ENCODE measurements at places on chromosomes 1 and 21.

DNA sequence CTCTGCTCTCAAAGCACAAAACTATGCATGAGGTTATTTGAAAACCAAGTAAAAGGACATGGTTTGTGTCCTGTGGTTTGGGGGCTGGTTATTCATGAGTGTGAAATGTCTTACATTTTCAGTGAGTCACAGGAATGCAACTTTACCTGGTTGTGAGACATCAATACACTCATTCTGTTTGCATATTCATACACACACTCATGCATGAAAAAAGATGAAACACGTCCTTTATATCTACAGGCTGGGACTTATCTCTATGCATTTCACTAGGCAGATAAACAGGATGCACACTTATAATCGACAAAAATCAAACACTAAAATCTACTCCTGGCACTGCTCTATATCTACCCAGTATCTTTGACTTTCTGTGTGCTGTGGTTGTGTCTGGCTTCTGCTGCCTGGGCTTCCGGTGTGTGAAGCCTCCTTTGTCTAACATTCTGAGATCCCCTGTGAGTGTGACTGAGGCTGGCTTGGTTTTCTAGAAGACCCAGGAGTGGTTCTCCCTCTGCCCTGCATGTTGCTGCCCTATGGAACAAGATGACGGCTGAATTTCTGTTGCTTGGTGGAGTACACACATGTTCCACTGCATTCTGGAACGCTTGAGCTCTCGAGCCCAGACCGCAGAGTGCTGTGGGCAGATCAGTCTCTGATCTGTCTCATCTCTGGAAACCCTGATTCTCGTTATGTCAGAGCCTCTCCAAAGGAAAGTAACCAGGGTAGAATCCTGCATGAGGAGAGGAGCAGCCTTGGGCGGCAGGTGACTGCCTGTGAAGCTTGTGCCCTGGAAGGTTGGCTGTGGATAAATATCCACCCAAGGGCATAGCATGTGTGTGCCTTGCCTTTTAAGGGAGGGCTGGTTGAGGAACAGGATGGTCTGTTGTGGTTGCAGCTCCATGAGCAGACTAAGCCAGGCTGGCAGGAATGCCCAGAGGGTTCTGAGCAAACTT lies 19.7 kb upstream of the FASLG start:
- DNase-seq: no peak

- DNase-seq: no peak
Measured at GRCh38 chr1:24191860-24192259, 4.8 kb upstream of the IFNLR1 start.

GRCh38 chr1:34115233-34115632 lies 49.8 kb downstream of the CSMD2 start:
- DNase-seq: no peak

GRCh38 chr1:172162236-172162635 lies 258.2 kb upstream of the C1orf105 start:
- DNase-seq: no peak

DNA sequence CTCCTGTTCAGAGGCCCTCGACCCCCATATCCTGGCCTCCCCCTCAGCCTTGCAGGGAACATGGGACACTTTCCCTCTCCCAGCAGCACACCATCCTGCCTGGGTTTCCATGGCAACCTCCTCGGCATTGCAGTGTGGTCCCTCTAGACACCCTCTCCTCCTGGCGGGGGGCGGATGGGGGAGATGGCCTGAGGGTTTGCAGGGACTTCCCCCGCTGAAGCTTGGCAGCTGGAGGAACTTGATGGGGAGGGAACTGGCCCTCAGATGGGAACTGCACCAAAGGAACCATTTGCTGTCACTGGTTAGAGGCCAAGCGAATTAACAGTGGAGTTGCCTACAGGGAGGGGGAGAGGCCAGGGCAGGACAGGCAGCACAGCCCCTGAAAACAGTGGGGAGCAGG lies 28.7 kb downstream of the RIMS3 start:
- no peak for DNase-seq

- DNase-seq: no peak
Measured at GRCh38 chr1:101975371-101975770, 21.4 kb downstream of the OLFM3 start.

GRCh38 chr21:41325138-41325912 lies 8.7 kb downstream of the FAM3B start:
- DNase-seq: no peak

DNA sequence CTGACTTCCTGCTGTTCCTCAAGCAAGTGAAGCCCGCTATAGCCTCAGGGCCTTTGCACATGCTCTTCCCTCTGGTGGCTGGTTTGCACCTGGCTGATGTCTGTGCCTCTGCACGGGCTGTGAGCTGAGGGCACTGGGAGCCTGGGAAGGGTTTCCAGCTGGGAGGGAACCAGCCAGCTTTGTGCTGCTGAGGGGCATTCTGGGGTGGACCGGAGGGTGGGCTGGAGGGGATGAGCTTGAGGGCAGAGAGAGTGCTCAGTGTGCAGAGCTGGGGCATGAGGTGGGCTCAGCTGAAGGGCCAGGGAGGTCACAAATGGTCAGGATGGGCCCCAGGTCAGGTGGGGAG lies 305.7 kb downstream of the MATN1 start:
- DNase-seq: no peak

DNA sequence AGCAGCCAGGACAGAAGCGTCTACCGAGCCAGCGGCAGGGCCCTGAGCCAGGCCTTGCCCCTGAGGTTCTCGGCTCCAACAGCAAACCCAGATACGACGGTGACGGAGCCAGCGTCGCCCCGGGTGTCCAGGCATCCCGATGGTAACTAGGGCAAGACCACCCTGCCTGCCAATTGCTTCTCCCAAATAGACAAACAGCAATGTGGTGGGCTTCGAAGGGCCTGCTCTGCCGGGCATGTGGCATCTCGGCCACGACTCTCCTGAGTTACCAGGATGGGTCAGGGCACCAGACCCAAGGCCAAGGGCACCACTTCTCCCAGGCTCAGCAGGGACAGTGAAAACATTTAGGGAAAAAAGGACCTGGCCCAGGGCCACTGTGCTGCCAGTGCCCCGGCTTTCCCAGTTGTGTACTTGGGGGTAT lies 3.2 kb upstream of the ACTRT2 start:
- DNase-seq: no peak

- no peak for DNase-seq
Measured at GRCh38 chr1:2591581-2592261, 5.1 kb downstream of the PRXL2B start.

- DNase-seq: no peak
Measured at GRCh38 chr1:103517380-103518047, 8.0 kb upstream of the RNPC3 start.

DNA sequence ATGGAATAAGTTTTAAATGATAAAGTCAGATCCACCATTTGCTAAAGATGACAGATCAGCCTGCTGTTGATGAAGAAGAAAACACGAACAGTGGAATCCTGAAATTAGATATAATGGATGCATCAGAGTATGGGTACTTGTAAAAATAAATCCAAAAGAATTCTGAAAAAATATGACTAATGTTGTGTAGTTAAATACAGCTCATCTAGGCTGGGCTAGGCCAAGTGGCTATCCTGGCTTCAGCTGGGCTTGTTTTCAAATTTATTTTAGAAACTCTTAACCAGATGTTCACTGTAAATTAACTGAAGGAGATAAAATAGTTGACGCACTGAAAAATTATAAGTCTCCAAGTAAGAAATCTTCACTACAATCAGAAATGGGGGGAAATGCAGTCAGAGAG lies 7.4 kb upstream of the RGS2 start:
- DNase-seq: no peak

DNA sequence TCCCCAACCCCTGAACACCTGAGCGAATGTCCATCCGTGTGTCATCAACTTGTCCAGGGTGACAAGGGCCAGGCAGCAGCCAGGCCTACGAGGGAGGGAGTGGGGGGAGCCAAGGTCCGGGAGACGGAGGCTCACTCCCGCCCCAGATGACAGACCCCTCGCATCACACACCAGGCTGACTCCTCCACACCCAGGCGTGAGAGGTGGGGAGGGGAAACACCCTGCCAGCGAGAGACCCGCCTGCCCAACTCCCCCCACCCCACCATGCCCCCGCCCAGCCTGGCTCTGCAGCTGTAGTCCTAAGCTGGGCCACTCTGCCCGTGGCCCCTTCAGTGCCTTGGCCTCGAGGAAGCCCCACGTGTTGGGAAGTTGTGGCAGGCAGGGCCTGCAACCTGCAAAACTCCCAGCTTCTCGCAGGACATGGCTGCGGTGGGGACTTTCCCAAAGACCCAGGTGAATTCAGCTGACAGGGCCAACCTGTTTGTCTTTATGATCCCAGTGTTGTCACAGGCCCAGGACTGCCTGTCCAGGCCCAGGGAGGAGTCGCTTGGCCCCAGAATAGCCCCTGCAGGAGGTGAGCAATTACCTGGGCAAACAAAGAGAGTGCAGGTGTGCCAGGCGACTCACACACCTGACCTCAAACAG lies 62.9 kb downstream of the RIPK4 start:
- no peak for DNase-seq

GRCh38 chr1:172351754-172352161 lies 68.7 kb upstream of the C1orf105 start:
- DNase-seq: no peak

DNA sequence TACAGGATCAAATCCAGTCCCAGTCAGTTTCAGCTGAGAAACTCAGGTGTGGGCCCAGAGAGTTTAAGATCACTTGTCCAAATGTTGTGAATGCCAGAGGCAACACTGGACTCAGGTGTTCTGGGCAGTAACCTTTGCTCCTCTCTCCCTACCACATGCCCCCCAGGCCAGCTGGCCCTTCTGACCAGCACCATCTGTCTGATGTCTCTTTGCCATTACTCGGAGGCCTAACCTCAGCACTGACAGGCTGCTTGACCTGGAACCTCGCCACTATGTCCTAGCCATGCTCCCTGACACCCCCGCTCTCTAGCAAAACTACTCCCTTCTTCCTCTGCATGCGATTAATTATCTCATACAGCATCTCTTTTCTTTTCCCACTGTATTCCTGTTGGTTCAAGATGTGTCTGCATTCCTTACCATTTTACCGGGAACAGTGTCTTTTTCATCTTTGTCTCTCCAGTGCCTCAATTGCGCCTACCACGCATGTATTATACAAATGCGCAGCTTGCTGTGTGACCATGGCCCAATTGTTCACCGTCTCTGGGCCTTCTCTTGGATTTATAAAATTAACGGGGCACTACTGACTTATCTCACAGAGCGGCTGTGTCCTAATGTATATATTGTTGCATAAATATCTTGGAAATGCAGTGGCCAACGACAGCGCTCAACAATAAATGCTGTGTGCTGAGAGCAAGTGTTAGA lies 159.5 kb upstream of the IRF2BP2 start:
- DNase-seq: no peak

DNA sequence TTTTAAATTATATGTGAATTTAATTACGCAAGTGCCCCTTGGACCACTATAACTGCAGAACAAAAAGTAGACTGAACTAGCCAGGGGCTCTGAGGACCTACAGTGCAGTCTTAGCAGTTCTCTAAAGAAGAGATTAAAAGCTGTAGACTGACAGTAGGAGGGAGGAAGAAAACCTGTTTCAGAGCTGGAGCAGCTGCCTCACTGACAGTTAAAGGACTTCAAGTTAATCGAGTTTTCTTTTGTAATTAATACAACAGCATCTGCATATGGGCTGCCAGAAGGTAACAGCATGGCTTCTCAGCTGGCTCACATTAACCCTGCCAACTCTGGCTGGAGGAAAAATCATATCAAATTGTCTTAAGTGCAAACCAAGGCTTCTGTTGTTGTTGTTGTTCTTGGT lies 19.9 kb downstream of the DSTYK start:
- DNase-seq: no peak

DNA sequence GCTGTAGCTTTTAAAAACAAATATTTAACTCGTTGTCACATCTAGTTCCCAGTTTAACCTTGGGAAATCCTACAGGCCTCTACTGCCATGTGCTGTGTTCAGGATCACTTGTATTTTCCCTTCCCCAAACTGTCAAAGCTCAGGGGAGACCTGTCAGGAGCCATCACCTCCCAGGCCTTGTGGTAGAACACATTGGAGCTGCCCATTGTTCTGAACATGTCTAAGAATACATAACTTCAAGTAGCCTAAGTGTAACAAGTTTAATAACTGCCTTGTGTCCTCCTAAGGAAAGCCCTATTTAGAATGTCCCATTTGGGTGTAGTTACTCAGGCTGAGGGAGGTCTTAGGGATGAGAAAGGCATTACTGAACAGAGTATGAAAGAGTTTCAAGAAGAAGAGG lies 28.6 kb upstream of the PIGC start:
- DNase-seq: no peak

GRCh38 chr1:38270849-38271633 lies 224.4 kb upstream of the POU3F1 start:
- no peak for DNase-seq

GRCh38 chr1:233679030-233679429 lies 65.1 kb downstream of the KCNK1 start:
- DNase-seq: no peak

DNA sequence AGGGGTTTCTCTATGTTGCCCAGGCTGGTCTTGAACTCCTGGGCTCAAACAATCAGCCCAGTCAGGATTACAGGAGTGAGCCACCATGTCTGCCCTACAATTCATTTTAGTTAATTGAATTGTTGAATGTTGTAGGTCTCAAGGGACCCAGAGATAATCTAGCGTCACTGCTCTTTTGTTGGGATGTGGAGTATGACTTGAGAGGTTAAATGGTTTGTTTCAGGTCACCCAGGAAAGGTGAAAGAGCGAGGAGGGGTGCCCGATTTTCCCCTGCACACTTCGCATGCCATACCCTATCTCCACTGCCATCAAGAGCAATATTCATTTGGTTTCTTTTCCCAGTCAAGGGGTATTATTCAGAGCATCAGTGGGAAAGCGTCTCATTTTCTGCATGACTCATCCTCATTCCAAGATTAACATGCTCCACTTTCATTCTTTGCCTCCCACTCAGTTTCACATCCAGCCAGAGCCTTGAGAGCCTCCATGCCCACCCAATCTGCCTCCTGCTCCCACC lies 13.1 kb upstream of the SLC30A1 start:
- DNase-seq: no peak

- DNase-seq: no peak
Measured at GRCh38 chr1:58726581-58726980, 26.7 kb upstream of the MYSM1 start.

- DNase-seq: no peak
Measured at GRCh38 chr1:179767996-179768395, 24.9 kb downstream of the FAM163A start.

DNA sequence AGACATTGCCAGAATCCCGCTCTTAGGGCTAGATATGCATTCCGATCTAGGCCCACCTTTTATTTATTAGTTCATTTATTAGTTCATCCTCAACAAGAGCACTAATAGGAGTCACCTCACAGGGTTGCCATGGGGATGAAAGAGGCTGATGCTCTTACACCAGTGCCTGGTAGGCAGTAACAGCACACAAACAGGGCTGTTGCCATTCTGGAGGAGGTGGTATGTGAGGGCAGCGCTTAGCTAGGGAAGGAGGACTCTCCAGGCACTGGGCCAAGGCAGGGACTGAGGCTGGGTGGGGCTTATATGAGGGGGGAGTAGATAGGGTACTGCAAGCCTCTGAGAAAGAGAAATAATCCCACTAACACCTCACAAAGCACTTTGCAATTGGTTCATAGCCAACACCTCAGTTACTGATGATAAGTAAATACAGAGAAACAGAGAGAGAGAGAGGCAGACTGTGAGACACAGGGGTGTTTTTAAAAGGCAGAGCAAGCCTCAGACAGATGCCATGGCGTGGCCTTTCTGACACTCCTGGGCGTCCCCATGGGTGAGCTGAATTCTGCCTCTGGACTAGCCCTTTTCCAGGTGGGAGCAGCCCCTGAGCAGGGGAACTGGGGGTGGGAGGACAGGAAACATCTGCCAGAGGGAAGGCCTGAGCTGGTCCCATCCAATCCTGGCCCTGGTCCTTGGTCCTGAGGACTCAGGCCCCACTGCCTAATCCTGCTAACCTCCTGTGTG lies 5.9 kb downstream of the FCGR2A start:
- peak; percentile 56 for DNase-seq

GRCh38 chr1:27666791-27667254 lies 5.2 kb downstream of the IFI6 start:
- DNase-seq: no peak

Measured in NCI-H2081 treated with DMSO at 0.1 percent for 48 hours (cell line).